ENCODE measurements at places on chromosomes 2 and 18. TPM values are rescaled to one million over a fixed set of nuclear protein-coding genes. Genes with fewer than 3 reads are reported as not detected.
A peak's percentile ranks its signal among the peaks of the same experiment; 100 is the strongest.

SLC8A1 gene
- 154 TPM for total RNA-seq

DYSF gene
- 2.6 TPM for total RNA-seq

DNA sequence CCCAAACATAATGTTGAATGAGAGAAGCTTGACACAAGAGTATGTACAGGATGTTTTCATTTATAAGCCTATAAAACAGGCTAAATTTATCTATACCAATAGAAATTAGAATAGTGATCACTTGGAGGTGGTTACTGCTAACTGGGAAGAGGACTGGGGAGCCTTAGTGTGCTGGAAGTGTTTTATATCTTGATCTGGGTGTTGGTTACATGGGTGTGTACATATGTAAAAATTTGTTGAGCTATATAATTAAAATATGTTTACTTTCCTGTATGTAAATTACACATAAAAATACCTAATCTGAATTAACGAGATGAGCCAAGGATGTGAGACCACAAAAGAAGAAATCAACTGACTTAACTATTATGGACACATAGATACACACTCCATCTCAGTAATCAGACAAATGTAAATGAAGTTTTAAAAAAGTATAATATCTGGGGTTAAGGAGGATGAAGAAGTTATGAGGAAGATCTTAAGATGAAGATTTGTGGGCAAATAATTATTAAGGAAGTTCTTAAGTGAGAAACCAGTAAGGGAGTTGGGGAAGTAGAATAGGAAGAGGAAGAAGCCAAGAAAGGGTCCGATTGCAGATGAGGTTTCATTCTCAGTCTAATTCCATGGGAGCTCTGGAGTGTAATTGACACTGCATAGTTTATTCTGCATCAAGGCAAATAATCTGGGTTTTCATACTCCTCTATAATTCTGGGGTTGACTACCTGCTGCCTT is 32.3 kb upstream of the NABP1 start:
- DNase-seq = no peak

GRCh38 chr2:98295275-98295674 is 51.0 kb upstream of the CNGA3 start:
- no peak for DNase-seq

GRCh38 chr2:60504049-60504448 is 49.4 kb downstream of the BCL11A start:
- DNase-seq = no peak

TCF23 gene
- total RNA-seq = 19.4 TPM

- no peak for DNase-seq
These were observed 21.5 kb upstream of the GPC1 start for GRCh38 chr2:240413813-240414429.

DNA sequence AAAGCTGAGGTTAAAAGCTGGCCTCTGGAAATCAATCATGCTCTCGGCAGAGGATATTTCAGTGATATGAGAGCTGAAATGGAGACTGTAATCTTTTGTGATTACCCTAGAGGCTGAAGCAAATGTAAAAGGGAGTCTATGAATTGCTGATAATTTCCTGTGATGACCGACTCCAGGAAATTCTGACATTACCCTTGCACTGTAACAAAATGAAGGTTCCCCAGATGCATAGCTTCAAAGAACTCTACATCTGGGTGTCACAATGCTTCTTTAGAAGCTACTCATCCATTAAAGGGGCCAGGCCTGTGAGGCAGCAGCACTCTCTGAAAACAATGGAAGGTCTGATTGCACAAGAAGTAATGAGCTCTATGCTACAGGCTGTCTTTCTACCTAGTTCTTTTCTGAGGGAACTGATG is 268.2 kb upstream of the SESTD1 start:
- DNase-seq = no peak

CACNB4 gene
- 1.2 TPM for total RNA-seq

DNA sequence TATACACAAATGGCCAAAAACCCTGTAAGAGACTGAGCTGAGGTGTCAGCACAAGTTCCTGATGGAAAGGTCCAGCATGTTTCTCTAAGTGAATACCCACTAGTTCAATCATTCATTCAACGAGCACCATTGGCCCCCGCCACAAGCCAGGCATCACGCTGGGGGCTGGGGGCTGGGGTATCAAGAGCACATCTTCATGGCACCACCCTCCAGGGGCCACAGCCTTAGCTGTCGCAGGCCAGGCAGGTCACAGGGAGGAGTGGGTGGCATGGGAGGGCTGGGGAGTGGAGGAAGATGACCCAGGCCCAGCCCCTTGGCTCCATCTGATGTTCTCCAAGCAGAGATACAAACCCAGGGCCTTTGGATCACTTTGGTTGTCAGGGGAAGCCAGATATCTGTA is 97.9 kb downstream of the ACKR3 start:
- DNase-seq = no peak

DNA sequence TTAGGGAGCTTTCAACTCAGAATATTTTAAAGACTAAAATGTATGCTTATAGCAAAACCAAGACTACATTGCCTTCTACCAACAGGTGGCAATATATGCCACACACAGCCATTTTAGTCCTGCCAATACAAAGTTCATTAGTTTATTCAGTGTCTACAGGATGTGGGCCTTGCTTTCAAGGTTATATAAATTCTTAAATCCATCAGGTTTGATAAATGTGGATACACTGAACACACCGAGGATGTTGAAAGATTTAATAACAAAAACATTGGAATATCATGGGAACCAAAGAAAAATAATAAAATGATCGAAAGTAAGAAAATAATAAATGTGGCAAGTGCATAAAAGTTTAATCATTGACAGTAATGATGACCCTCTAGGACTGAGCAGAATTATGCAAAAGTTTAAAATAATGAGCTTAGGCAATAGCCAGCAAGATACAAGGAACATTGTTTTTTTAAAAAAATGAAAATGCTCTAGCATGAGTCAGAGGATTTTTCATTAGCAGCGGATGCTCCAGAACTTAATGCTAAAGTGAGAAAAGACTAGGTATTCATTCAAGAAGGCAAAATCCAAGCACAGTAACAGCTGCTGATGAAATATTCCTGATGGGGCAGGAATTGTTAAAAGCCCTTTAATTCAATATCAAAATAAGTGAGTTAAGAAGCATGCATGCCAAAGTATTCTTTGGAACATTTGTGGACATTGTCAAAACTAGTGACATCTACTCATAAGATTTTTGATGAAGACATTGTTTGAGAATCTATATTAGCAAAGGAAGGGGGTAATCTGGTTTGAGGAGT is 14.2 kb downstream of the SCN9A start:
- no peak for DNase-seq

- DNase-seq = no peak
These were observed 13.6 kb upstream of the IRS1 start for GRCh38 chr2:226813148-226813701.

DNA sequence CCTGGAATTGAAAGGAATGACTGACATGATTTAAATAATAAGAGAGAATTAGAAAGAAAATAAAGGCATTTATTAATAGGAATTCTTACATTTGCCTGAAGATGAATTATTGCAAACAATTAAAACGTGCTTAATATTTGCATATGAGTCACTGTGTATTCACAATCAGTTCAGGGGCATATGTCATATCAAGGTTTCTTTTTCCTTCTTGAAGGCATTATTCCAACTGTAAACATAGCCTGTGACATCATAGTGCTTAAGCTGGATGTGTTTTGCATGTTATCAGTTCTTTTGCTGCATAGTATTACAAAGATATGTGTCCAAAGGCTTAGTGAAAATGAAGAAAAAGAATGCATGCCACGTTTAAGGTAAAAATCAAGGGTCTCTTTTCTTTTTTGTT is 80.8 kb downstream of the MEIS1 start:
- DNase-seq = no peak

- no peak for DNase-seq
These were observed 16.8 kb upstream of the PAX3 start for GRCh38 chr2:222315443-222316121.

DNA sequence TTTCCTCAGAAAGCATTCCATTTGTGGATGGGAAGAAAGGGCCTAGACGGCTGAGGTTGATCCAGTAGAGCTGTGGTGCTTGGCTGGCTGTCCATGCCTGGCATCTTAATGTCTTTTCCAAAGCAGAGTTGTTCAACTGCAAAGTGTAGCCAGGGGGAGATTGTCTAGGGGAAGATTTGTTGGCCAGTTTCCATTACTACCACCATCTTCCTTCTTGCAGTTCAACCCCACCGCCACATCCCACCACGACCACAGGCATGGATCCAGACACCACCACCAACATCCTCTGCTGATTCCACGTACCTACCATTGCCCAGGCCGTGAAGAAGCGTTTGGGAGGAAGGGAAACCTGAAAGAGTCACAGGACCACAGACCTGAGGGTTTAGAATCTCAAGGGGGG is 50.7 kb upstream of the HAAO start:
- peak; percentile 16 for DNase-seq

FAM110C gene
- total RNA-seq = 0.51 TPM

Measured in uterus (tissue), 4 donors.